ENCODE measurements at places on chromosomes 13 and 19. TPM values are rescaled to one million over a fixed set of nuclear protein-coding genes. Genes with fewer than 3 reads are reported as not detected.
A peak's percentile ranks its signal among the peaks of the same experiment; 100 is the strongest.

GRCh38 chr13:24168392-24168750, 7.9 kb downstream of the SPATA13 start:
- no peak for DNase-seq
- H3K27me3 ChIP-seq, result no peaks in the 10 kb centered on the region
- H3K27ac ChIP-seq, result no peak overlapping the region
- no peak overlapping the region for H3K4me3 ChIP-seq
- H3K36me3 ChIP-seq, result no peaks in the 10 kb centered on the region

SMIM24 gene
- total RNA-seq, result not detected

NDUFA11 gene
- total RNA-seq, result 298 TPM

DNA sequence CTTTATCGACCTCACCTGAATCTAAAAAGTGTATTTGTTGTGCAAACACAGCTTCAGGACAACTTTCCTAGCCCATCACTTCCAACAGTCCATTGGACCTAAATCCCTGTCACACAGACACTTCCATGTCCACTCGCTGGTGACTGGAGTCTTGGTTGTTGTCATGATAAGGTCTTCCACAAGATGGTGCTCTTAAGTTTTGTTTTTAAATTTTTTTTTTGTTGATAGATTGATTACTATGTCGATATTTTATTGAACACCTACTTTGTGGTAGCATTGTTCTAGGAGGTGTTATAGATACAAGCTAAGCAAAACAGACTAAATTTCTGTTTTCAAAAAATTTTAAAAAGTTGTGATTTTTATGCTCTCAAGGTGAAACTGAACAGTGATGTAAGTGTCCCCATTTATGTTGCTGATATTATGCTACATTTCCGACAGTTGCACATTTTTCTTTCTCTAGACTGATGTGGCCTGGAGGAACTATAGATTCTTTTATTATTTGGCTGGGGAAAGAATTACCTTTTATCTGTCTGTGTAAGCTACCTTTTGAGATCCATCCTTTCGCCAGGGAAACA, 8.1 kb upstream of the ERICH6B start:
- DNase-seq, result peak; percentile 57
- H3K4me3 ChIP-seq, result no peak overlapping the region
- peaks cover 16% of the 10 kb centered on the region for H3K4me1 ChIP-seq
- no peaks in the 10 kb centered on the region for H3K36me3 ChIP-seq
- H3K27ac ChIP-seq, result no peak overlapping the region
- no peaks in the 10 kb centered on the region for H3K27me3 ChIP-seq

GRCh38 chr19:7230826-7231225, 63.4 kb downstream of the INSR start:
- no peak overlapping the region for H3K27ac ChIP-seq
- no peak overlapping the region for H3K4me3 ChIP-seq

- peaks cover 11% of the 10 kb centered on the region for H3K4me1 ChIP-seq
- peak overlapping the region; percentile 54 for H3K4me3 ChIP-seq
- H3K27ac ChIP-seq, result no peak overlapping the region
- H3K36me3 ChIP-seq, result no peaks in the 10 kb centered on the region
Observed at GRCh38 chr19:46639358-46640182, 3.6 kb upstream of the GNG8 start.

- H3K27ac ChIP-seq, result no peak overlapping the region
- H3K27me3 ChIP-seq, result no peaks in the 10 kb centered on the region
- H3K4me3 ChIP-seq, result no peak overlapping the region
Observed at GRCh38 chr13:69423844-69424243, 683.8 kb upstream of the ATXN8OS start.

- no peaks in the 10 kb centered on the region for H3K4me1 ChIP-seq
- DNase-seq, result no peak
- no peaks in the 10 kb centered on the region for H3K27me3 ChIP-seq
- no peak overlapping the region for H3K4me3 ChIP-seq
- H3K27ac ChIP-seq, result no peak overlapping the region
Observed at GRCh38 chr13:97376981-97377380, 57.0 kb upstream of the RAP2A start.

- H3K36me3 ChIP-seq, result no peaks in the 10 kb centered on the region
- DNase-seq, result no peak
- H3K27me3 ChIP-seq, result peaks cover 89% of the 10 kb centered on the region
- H3K4me1 ChIP-seq, result no peaks in the 10 kb centered on the region
- H3K4me3 ChIP-seq, result no peak overlapping the region
Observed at GRCh38 chr13:111880185-111880584, 186.8 kb upstream of the SOX1 start.

GRCh38 chr13:109817591-109818535, 31.5 kb upstream of the IRS2 start:
- no peaks in the 10 kb centered on the region for H3K36me3 ChIP-seq
- no peak overlapping the region for H3K27ac ChIP-seq
- H3K27me3 ChIP-seq, result no peaks in the 10 kb centered on the region
- H3K4me1 ChIP-seq, result peaks cover 6% of the 10 kb centered on the region

DNA sequence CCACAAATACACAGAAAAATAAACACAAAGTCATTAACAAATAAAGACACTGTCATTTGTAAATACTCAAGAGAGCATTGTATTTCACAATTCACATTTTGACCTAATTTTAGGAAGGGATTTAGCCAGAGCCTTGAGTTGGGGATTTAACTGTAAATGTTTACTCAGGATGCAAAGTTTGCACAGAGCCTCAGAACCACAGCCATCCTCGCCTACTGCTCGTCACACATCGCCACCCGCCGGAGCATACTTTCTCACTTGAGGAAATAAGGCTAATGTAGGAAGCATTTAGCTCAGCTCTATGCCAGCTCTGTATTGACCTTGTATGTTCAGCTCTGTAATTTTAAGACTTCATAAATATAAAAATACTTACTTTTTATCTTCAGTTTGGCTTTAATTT, 442.7 kb downstream of the OXGR1 start:
- no peaks in the 10 kb centered on the region for H3K4me1 ChIP-seq
- no peak for DNase-seq
- no peak overlapping the region for H3K4me3 ChIP-seq
- H3K27me3 ChIP-seq, result no peaks in the 10 kb centered on the region
- H3K36me3 ChIP-seq, result no peaks in the 10 kb centered on the region
- H3K27ac ChIP-seq, result no peak overlapping the region

GRCh38 chr13:53921473-53921872, 892.9 kb downstream of the OLFM4 start:
- no peaks in the 10 kb centered on the region for H3K4me1 ChIP-seq
- no peak overlapping the region for H3K27ac ChIP-seq
- no peak for DNase-seq
- no peak overlapping the region for H3K4me3 ChIP-seq

- no peaks in the 10 kb centered on the region for H3K27me3 ChIP-seq
- H3K4me1 ChIP-seq, result peaks cover 5% of the 10 kb centered on the region
- peak; percentile 26 for DNase-seq
- H3K4me3 ChIP-seq, result peak overlapping the region; percentile 10
- H3K27ac ChIP-seq, result no peak overlapping the region
Observed at GRCh38 chr19:17680230-17680722, 7.9 kb downstream of the UNC13A start.

PSG11 gene
- not detected for total RNA-seq

CGB7 gene
- total RNA-seq, result not detected

DNA sequence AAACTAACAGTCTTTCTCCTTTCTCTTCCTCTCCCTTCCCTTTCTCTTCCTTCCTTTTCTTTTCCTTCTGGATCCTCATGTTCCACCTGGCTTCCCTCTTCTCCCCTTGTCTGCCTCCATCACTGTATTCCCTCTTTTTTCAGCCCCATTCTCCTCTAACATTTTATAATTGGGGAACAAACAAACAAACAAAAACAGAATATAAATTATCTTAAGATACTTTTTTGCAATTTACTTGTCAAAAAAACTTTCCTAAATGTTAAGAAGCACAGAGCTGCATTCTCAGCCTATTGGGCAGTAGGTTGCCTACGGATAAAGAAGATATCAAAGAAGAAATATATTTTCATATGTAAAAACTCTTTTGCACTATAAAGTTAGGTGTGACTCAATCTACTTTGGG, 1382.2 kb upstream of the MIR17HG start:
- no peaks in the 10 kb centered on the region for H3K36me3 ChIP-seq
- H3K4me3 ChIP-seq, result no peak overlapping the region
- DNase-seq, result no peak
- no peak overlapping the region for H3K27ac ChIP-seq
- H3K27me3 ChIP-seq, result no peaks in the 10 kb centered on the region

FGF14 gene
- total RNA-seq, result 20.4 TPM

DNA sequence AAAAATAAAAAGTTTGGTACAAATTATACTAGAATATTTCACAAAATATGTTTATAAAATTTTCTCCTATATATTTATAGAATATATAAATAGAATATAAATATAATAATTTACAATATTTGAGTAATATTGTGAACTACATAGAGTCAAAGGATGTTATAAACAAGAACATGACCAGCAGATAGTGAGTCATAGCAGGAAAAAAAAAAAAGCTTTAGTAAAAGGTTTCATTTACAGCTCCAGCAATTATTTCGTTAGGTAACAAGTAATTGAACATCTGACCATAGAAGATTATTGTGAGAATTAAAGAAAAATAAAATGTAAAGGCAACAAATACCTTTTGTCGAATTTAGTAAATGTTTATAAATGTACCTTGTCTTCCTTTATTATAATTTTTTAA, 864.1 kb downstream of the PCDH17 start:
- H3K4me1 ChIP-seq, result no peaks in the 10 kb centered on the region
- H3K36me3 ChIP-seq, result no peaks in the 10 kb centered on the region
- no peak overlapping the region for H3K4me3 ChIP-seq
- H3K27me3 ChIP-seq, result no peaks in the 10 kb centered on the region
- H3K27ac ChIP-seq, result no peak overlapping the region
- no peak for DNase-seq

GRCh38 chr13:27440408-27440807, 10.0 kb downstream of the MTIF3 start:
- no peaks in the 10 kb centered on the region for H3K27me3 ChIP-seq
- no peak overlapping the region for H3K4me3 ChIP-seq
- no peaks in the 10 kb centered on the region for H3K4me1 ChIP-seq
- no peak overlapping the region for H3K27ac ChIP-seq
- DNase-seq, result no peak

DNA sequence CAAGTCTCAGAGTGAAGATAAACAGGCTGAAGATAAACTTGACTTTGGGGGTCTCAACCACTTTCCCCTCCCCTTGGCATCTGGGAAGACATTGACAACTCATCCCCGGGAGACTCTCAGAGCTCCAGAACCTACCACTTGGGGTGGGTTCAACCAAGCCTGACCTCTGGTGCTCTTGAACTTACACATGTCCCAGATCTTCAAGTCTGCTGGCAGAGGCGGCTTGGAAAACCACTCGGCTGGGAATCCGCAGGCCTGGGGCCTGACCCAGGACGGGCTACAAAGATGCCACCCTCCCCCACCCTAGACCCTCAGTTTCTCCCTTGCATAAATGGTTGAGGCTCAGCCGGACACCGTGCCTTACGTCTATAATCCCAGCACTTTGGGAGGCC, 512 bp downstream of the LRRC8E start:
- no peaks in the 10 kb centered on the region for H3K36me3 ChIP-seq
- no peak overlapping the region for H3K27ac ChIP-seq
- DNase-seq, result no peak

- no peak overlapping the region for H3K27ac ChIP-seq
- H3K4me3 ChIP-seq, result no peak overlapping the region
- DNase-seq, result no peak
- peaks cover 20% of the 10 kb centered on the region for H3K4me1 ChIP-seq
Observed at GRCh38 chr13:42276683-42277082, 4.7 kb downstream of the AKAP11 start.

CD79A gene
- 14.4 TPM for total RNA-seq

GRCh38 chr13:29292045-29292444, 303.4 kb downstream of the SLC7A1 start:
- H3K27ac ChIP-seq, result no peak overlapping the region
- H3K4me1 ChIP-seq, result no peaks in the 10 kb centered on the region
- H3K27me3 ChIP-seq, result peaks cover 13% of the 10 kb centered on the region
- no peak overlapping the region for H3K4me3 ChIP-seq
- no peak for DNase-seq

- no peak overlapping the region for H3K27ac ChIP-seq
- peaks cover 19% of the 10 kb centered on the region for H3K4me1 ChIP-seq
- no peaks in the 10 kb centered on the region for H3K27me3 ChIP-seq
- peak; percentile 58 for DNase-seq
- no peak overlapping the region for H3K4me3 ChIP-seq
Observed at GRCh38 chr13:113151745-113152690, 6.4 kb upstream of the PROZ start.

DNA sequence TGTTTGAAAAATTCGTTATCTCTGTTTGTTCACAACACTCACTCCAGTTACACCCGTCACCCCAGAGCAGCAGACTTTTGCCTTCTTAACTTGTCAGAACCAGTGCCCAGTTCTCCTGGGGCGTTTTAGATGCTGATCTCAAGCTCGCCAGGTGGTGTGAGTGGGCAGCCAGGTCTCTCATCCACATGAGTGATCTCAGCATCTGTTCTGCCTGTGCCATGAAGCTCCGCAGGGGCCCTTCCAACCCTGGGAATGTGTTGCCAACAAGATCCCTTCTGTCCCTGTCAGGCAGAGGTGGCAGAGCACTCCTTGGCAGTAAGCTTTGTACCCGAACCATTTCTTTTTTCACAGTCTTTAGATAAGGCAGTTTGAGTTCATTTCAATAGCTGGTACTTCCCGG, 896.5 kb downstream of the UQCRFS1 start:
- H3K36me3 ChIP-seq, result no peaks in the 10 kb centered on the region
- no peak overlapping the region for H3K27ac ChIP-seq
- H3K4me3 ChIP-seq, result no peak overlapping the region
- H3K4me1 ChIP-seq, result peaks cover 5% of the 10 kb centered on the region
- no peaks in the 10 kb centered on the region for H3K27me3 ChIP-seq

- peak overlapping the region; percentile 49 for H3K4me3 ChIP-seq
- H3K27ac ChIP-seq, result no peak overlapping the region
- H3K27me3 ChIP-seq, result no peaks in the 10 kb centered on the region
- DNase-seq, result peak; percentile 87
Observed at GRCh38 chr19:2578901-2579677, 103.2 kb downstream of the GADD45B start.

SLC25A41 gene
- total RNA-seq, result 0.44 TPM

GRCh38 chr13:100356889-100357288, 231.7 kb downstream of the GGACT start:
- H3K27ac ChIP-seq, result no peak overlapping the region
- H3K27me3 ChIP-seq, result no peaks in the 10 kb centered on the region
- H3K36me3 ChIP-seq, result peaks cover 5% of the 10 kb centered on the region

C1QTNF9 gene
- total RNA-seq, result not detected

Measured in A673 (cell line).